ENCODE measurements at places on chromosomes 2 and 18.

- no peak for DNase-seq
Measured at GRCh38 chr2:52000151-52000855, 968.4 kb upstream of the NRXN1 start.

- no peak for DNase-seq
Measured at GRCh38 chr18:35564795-35565453, 16.6 kb upstream of the GALNT1 start.

GRCh38 chr2:226643946-226644282, 155.7 kb downstream of the IRS1 start:
- DNase-seq: no peak

GRCh38 chr2:128612628-128613027, 294.0 kb upstream of the HS6ST1 start:
- no peak for DNase-seq

DNA sequence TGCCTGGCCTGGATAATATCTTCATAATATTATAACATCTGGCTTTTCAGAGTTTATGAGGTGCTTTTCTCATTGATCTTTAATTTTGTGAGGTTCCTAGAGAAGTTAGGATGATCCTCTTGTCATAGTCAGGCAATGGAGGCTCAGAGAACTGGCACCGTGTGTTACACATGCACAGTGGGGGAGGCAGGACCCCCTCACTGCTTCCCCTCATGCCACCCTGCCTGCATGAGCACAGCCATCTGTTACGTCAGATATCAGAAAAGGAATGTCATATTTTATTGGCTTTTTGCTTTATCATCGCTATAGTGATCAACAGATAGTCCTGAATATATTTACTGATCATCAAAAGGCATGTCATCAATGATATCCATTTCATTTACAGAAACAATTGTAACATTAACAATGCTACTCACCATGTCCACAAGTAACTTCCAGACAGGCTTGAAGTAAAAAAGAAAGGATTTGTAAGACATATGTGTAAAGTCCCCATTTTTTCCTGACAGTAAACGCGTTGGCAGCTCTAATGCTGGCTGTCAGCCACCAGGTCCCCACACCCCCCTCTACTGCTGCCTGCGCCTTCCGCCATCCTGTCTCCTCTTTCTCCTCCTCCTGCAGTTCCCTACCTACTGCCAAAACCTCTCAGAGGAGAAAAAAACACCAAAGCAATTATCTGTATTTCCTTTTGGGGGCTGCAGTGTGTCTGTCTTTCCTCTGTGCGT, 18.8 kb downstream of the ENOSF1 start:
- no peak for DNase-seq

GRCh38 chr2:9077691-9078090, 74.2 kb upstream of the MBOAT2 start:
- no peak for DNase-seq

- peak; percentile 46 for DNase-seq
Measured at GRCh38 chr2:73984203-73984921, at the start of gene TET3. TSS of gene TET3 (plus strand) at chr2:73984910. CDS start at chr2:73986404, 1,494 bp downstream.

GRCh38 chr2:104741860-104742259, 112.1 kb upstream of the POU3F3 start:
- DNase-seq: no peak

DNA sequence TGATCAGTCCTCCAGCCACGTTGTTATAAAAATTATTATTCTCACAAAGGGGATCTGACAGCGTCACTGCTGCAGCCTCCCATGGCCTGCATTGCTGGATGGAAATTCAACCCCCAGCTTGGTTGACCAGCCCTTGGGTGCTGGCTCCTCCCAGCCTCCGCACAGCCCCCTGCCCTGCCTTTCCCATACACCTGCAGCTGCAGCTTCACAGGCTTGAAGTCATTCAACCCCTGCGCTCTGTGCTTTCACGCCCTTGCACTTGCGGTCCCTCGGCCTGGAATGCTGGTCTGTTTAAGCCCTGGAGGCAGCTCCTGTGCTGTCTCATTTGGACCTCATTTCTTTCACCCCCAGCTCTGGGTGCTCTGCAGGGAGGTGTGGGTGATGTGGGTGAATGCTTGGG, 860 bp upstream of the CD8A start:
- no peak for DNase-seq

GRCh38 chr18:63917817-63918216, 10.1 kb downstream of the SERPINB10 start:
- DNase-seq: no peak

DNA sequence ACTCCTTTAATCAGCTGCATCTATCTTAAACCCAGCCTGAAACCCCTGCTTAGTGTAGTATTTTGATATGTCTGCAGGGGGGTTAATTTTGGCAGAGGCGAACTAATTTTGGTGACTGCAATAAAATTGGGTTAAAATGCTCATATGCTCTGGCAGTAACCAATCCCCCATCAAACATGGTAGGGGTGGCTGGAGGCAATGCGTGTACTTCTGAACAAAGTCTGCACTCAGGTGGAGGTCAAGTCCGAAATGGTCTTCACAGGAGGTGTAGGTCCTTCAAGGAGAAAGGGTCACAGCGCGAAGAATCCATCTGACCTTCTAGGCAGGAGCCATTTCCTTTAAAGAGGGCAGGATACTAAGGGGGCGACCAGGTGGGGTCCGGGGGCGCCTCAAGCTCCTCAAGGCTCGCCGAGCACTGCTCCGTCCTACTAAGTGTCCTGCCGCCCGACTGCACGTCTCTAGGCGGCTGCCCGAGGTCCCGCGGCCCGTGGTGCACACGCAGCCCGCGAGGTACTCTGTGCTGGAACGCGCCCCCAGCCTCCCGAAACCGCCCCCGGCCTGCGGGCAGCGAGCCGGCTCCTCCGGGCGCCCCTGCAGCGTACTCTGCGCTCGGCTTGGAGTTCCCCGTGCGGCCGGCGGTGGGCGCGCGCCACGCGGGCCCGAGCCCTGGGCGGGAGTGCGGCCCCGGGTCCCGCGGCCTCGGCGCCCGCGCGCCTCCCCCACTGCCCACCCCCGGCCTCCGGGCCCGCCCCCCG, 1.7 kb upstream of the LDLRAD4 start:
- no peak for DNase-seq

DNA sequence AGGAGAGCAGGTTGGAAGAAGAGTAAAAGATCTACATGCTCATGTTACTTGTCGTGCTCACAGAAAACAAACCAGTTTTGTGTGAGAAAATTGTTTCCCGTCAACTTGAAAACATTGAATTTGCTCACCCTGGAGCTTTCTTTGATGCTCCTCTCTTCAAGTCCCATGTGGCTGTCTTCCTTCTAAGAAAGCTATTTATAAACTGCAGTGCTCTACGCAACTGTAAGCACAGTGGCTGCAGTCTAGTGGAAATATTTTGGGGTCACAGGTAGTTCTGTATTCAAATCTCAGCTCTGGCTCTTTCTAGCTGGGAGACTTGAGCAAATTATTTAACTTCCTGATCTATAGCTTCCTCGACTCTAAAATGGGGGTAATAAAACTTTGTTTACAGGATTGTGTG, 211.8 kb downstream of the PLCL1 start:
- DNase-seq: no peak

GRCh38 chr2:190093793-190094192, 31.3 kb upstream of the MSTN start:
- no peak for DNase-seq
